ENCODE measurements at places on chromosomes 7 and 10.

DNA sequence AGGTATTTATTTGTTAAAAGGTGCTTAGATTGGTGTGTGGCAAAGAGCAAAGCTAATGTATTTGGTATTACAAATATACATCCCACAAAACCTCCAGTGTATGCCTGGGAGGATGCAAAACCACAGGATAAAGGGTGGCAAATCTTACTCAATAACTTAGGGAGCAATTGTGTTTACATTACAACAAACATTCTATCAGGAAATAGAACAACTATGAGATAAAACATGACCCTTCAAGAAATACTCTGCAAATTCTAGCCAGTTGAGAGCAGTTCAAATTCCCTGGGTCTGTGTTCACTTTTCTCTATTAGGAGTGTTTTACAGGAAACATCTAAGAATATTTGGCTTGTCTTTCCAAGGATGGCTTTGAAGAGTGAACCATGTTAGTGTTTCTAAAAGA, 64.9 kb downstream of the CUL1 start:
- H3K36me3 ChIP-seq: peaks cover 97% of the 10 kb centered on the region
- no peak for DNase-seq
- no peaks in the 10 kb centered on the region for H3K27me3 ChIP-seq
- no peaks in the 10 kb centered on the region for H3K4me1 ChIP-seq

- peaks cover 75% of the 10 kb centered on the region for H3K4me1 ChIP-seq
- H3K36me3 ChIP-seq: peaks cover 19% of the 10 kb centered on the region
- no peak overlapping the region for H3K4me3 ChIP-seq
- peak overlapping the region; percentile 87 for H3K27ac ChIP-seq
These were observed 35.1 kb downstream of the ZNF438 start for GRCh38 chr10:30996481-30997005.

DNA sequence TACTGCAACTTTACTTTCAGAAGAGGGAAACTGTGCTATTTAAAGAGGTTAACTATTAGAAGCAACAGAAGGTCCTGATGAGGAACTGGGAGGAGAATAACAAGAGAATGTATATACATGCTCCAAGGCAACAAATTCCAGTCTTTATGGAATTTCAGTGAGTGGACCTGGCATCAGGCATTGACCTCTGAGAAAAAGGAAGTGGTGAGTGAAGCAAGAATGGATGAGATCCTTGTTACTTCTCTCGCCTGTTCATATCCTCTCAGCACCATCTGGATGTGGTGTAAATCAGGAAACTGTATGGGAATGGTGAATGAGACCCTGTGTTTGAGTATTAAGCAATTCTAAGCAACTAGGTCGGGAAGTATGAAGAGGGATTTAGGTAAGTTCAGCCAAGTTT, 30.3 kb upstream of the KBTBD2 start:
- no peaks in the 10 kb centered on the region for H3K27me3 ChIP-seq
- H3K4me1 ChIP-seq: no peaks in the 10 kb centered on the region
- H3K36me3 ChIP-seq: no peaks in the 10 kb centered on the region
- H3K4me3 ChIP-seq: no peak overlapping the region
- DNase-seq: no peak

DNA sequence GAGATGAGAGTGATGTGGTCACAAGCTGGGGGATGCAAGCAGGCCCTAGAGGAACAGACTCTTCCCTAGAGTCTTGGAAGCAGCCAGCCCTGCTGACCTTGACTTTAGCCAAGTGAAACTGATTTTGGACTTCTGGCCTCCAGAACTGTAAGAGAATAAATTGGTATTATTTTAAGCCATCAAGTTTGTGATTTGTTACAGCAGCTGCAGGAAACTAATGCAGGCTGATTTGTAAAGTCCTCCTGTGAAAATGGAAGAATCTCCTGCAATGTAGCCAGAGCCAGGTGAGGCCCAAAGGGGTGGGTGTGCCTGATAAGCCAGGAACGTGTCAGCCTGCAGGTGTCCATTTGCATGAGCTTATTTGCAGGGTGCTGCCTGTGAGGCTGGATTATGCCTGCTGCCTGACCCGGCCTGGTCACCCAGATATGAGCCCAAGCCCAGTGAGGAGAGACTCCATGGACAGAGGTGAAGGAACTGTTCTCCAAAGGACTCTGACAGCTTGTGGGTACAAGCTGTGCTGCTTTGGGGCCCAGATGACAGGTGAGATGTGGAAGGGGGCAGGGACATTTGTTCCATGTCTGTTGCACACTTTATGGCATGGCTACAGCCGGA, 24.6 kb upstream of the PLEKHA1 start:
- no peaks in the 10 kb centered on the region for H3K36me3 ChIP-seq
- no peak overlapping the region for H3K4me3 ChIP-seq
- H3K27me3 ChIP-seq: peaks cover 30% of the 10 kb centered on the region
- no peak overlapping the region for H3K27ac ChIP-seq
- DNase-seq: no peak

GRCh38 chr10:124354411-124355382, 64.0 kb downstream of the OAT start:
- DNase-seq: peak; percentile 79
- peak overlapping the region; percentile 34 for H3K4me3 ChIP-seq
- H3K27me3 ChIP-seq: no peaks in the 10 kb centered on the region
- no peaks in the 10 kb centered on the region for H3K36me3 ChIP-seq
- H3K27ac ChIP-seq: peak overlapping the region; percentile 76

DNA sequence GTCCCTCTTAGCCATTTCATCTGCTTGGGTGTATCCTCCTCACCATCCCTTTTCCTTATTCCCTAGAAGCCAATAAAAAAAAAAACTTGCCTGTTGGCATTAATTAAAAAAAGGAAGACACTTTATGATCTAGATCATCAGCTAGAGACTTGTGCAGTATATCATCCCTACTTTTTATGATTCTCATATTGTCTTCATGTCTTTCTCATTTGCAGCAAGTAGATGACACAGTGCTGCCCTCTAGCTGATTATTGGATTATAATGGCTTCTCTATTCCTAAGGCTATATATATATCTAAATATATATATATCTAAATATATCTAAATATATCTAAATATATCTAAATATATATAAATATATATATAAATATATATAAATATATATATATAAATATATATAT, 272.4 kb upstream of the LRGUK start:
- no peak overlapping the region for H3K27ac ChIP-seq
- DNase-seq: no peak
- no peaks in the 10 kb centered on the region for H3K4me1 ChIP-seq
- no peaks in the 10 kb centered on the region for H3K27me3 ChIP-seq

GRCh38 chr7:153507885-153508284, 544.3 kb upstream of the DPP6 start:
- H3K27ac ChIP-seq: no peak overlapping the region
- no peaks in the 10 kb centered on the region for H3K27me3 ChIP-seq
- H3K4me1 ChIP-seq: no peaks in the 10 kb centered on the region
- no peaks in the 10 kb centered on the region for H3K36me3 ChIP-seq

GRCh38 chr7:11517853-11518252, 314.1 kb downstream of the THSD7A start:
- H3K27me3 ChIP-seq: no peaks in the 10 kb centered on the region
- H3K4me1 ChIP-seq: no peaks in the 10 kb centered on the region
- DNase-seq: no peak
- no peak overlapping the region for H3K27ac ChIP-seq
- no peaks in the 10 kb centered on the region for H3K36me3 ChIP-seq

DNA sequence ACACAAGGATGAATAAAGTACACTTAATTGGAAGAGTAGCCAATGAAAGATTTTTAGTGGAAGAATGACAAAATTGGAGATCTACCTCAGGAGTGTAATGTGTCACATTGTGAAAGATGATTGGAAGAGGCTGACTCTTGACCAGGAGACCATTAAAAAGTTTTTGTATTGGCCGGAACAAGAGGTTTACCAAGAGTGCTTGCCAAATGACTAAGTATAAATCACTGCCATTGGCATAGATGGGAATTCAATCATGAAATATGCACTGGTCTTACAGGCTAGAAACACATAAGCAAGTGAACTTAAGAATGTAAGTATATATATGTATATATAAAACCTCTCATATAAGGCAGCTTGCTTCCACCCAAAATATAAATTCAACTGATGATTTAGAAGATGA, 58.7 kb upstream of the TFEC start:
- H3K27ac ChIP-seq: no peak overlapping the region
- no peak for DNase-seq
- H3K4me3 ChIP-seq: no peak overlapping the region
- no peaks in the 10 kb centered on the region for H3K4me1 ChIP-seq

GRCh38 chr10:62710182-62710581, 94.3 kb upstream of the ADO start:
- peaks cover 22% of the 10 kb centered on the region for H3K4me1 ChIP-seq
- no peaks in the 10 kb centered on the region for H3K36me3 ChIP-seq
- no peak overlapping the region for H3K4me3 ChIP-seq
- H3K27me3 ChIP-seq: no peaks in the 10 kb centered on the region
- no peak for DNase-seq

- no peak for DNase-seq
- no peaks in the 10 kb centered on the region for H3K36me3 ChIP-seq
- no peaks in the 10 kb centered on the region for H3K27me3 ChIP-seq
- H3K4me1 ChIP-seq: no peaks in the 10 kb centered on the region
- H3K27ac ChIP-seq: no peak overlapping the region
These were observed 819.4 kb downstream of the MAGI2 start for GRCh38 chr7:78634093-78634492.

DNA sequence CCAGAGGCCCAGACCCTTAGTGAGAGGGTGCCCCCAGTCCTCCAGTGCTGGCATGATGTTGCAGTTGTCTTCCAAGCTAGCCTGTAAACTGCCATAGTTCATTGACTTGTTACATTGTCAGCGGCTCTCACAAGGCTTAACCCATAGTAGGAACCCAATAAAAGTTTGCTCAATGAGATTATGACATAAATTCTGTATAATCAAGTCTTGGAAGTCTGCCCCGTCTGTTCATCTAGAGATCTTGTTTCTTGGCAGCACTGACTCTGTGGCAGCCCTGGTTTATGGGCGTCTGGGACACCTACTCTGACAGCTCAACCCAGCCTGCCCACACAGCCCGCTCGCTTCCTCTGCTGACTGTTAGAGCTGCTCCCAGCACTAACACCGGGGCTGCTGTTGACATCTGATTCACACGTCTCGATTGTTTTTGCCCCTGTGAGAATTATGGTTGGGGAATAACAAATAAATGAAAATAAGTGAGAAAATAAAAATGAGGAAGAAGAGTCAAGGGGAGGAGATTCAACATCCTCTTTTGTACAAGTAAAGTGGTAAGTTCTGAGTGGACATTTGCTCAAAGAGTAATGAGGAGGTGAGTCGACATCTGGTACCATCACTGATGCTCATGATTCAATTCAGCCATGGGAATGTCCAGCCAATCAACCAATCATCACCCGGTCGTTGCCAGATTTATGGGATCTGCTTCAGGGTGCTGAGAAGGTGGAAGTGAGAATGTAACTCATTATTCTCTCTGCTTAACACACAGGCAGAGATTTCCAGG, 160.8 kb downstream of the SPAG6 start:
- H3K4me1 ChIP-seq: no peaks in the 10 kb centered on the region
- no peak overlapping the region for H3K4me3 ChIP-seq
- H3K36me3 ChIP-seq: no peaks in the 10 kb centered on the region
- DNase-seq: peak; percentile 86
- H3K27ac ChIP-seq: no peak overlapping the region

GRCh38 chr10:62618576-62619412, 185.7 kb upstream of the ADO start:
- peak; percentile 74 for DNase-seq
- H3K4me1 ChIP-seq: peaks cover 53% of the 10 kb centered on the region
- peak overlapping the region; percentile 83 for H3K27ac ChIP-seq
- no peaks in the 10 kb centered on the region for H3K27me3 ChIP-seq

DNA sequence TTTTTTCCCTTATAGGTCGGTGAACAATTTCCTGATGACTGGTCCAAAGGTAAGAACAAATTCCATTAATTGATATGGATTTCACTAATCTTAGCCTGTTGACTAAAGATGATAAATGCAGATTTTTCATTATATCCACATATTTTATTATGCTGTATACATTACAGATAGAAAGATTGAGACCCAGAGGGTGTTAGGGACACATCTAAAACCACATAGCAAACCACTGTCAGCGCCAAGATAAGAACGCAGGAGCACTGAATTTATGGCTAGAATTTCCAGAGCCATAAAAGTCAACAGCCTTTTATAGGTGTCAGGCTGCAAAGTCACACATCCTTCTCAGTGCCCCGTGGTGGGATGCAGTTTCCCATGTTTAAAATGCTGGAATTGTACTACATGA, 16.2 kb downstream of the WNT8B start:
- H3K4me1 ChIP-seq: peaks cover 17% of the 10 kb centered on the region
- no peak for DNase-seq
- H3K27ac ChIP-seq: no peak overlapping the region
- H3K36me3 ChIP-seq: no peaks in the 10 kb centered on the region
- H3K4me3 ChIP-seq: no peak overlapping the region

- H3K36me3 ChIP-seq: no peaks in the 10 kb centered on the region
- DNase-seq: peak; percentile 86
- no peaks in the 10 kb centered on the region for H3K4me1 ChIP-seq
These were observed 23.8 kb upstream of the GLCCI1 start for GRCh38 chr7:7944619-7945282.

- H3K36me3 ChIP-seq: no peaks in the 10 kb centered on the region
- H3K4me1 ChIP-seq: no peaks in the 10 kb centered on the region
- DNase-seq: no peak
- H3K27ac ChIP-seq: no peak overlapping the region
- H3K27me3 ChIP-seq: no peaks in the 10 kb centered on the region
These were observed 403.5 kb upstream of the RNF32 start for GRCh38 chr7:156236936-156237599.

DNA sequence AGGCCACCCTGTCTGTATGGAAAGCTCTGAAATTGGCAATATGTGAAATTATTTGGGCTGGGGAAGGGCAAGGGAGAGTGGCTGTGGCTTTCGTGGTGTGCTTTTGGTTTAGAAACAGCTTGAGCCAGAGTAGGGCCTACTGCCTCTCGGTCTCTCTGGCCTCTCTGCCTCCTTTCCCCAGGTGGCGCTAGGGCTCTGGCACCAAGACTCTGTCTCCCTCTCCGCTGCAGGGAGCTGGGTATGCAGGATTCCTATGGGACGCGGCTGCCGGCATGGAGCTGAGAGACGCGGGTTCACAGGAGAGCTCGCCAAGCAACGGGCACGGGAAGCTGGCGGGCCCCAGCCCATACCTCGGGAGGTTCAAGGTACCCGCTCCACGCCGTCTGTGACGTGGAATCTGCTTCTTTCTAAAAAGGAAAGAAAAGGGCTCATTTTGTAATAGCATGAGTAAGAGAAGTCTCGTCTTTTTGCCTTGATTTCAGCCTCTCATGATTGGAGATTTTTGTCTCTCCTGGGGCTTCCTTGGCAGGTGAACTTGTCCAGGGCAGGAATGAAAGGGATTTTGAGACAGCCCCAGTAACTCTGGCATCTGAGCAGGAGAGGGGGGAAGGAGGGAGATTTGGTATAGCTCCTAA, 105.1 kb upstream of the ANLN start:
- no peaks in the 10 kb centered on the region for H3K36me3 ChIP-seq
- no peaks in the 10 kb centered on the region for H3K27me3 ChIP-seq
- peaks cover 82% of the 10 kb centered on the region for H3K4me1 ChIP-seq

- H3K36me3 ChIP-seq: peaks cover 12% of the 10 kb centered on the region
- no peak overlapping the region for H3K4me3 ChIP-seq
- DNase-seq: no peak
- H3K27ac ChIP-seq: no peak overlapping the region
These were observed 15.3 kb upstream of the TMEM248 start for GRCh38 chr7:66905689-66906088.
